Activated naive CD4-positive, alpha-beta T cell (primary cell): ENCODE measurements at places on chromosomes 11 and 22.

GRCh38 chr11:12989428-12990161, 19.5 kb upstream of the RASSF10 start:
- no peak for DNase-seq

DNA sequence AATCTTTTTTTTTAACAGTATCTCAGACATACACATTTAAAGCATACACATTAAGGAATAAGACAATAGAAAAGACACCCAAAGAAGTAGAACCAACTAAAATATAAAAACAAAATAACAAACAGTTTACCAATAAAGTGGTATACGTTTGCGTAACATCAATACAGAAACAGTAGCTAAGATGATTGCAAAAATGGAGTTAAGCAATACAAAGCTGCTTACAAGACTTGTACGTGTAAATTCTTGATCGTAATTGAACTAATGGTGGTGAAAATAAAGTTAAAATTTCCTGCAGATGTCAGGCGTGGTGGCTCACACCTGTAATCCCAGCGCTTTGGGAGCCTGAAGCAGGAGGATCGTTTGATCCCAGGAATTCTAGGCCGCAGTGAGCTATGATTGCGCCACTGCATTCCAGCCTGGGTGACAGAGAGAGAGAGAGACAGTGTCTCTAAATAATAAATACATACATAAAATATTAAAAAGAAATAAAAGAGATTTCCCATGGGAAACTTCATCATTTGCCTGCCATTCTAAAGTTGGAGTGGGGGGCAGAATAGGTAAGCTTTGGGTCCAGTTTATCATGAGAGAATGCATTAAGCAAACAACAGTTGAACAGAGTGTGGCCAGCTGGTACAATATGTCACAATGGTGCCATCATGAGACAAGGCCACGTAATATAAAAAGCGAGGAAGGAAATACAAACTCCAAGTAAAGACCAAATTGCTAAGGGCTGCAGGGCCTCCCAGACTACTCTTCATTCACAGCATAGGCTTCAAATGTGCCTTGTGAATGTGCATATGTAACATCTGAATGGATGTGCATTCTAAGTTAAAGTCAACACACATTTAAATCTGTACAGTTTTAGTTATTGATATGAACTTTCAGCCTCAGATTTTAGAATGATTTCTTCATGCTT, 38.9 kb upstream of the EED start:
- DNase-seq = no peak

DNA sequence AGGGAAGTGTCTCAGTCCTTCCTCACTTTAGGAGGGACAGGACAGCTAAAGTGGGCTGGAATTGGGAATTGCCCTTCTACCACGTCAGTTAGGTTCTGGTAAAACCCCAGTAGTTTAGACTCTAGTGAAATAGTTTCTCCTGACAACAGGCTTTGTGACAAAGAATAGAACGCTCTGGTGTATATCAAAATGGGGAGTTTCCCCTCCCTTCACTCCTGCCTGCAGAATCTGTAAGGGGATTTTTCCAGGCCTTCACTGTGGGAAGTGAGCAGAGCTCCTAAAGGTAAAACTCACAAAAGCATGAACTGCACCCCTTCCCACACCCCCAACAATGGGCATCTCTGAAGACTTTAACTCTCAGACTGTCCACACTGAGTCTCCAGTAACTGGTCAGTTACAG, 460.9 kb upstream of the LRRC4C start:
- DNase-seq = no peak

DNA sequence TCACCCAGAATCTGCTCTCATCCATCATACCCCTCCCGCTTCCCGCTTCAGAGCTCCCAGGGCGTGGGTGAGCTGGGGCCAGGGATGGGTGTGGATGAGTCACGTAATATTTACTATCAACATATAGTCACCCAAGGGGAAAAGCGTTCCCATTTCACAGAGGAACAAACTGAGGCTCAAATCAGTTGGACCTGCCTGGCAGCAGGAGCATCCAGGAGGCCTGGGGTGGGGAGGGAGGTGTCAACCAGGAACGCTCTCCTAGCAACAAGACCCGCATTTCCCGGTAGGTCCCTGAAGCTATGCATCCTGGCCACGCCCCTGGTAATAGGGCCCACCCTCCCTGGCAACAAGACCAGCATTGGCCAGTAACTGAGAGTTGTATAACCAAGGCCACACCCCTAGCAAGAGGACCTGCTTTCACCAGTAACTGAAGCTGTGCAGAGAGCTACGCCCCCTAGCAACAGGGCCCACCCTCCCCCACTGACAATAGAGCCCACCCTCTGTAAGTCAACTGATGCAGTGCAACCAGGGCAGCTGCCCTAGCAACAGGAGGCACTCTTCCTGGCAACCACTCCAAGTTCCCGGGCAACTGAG, 32.7 kb upstream of the TXNRD2 start:
- DNase-seq = no peak

- DNase-seq = no peak
Measured at GRCh38 chr22:19941365-19942082, at the start of the genes COMT and TXNRD2. TSS of gene COMT (plus strand) at chr22:19941772. CDS start at chr22:19962527, 20,755 bp downstream. TSS of gene TXNRD2 (minus strand) at chr22:19941818. CDS start at chr22:19941803, 15 bp downstream.

DNA sequence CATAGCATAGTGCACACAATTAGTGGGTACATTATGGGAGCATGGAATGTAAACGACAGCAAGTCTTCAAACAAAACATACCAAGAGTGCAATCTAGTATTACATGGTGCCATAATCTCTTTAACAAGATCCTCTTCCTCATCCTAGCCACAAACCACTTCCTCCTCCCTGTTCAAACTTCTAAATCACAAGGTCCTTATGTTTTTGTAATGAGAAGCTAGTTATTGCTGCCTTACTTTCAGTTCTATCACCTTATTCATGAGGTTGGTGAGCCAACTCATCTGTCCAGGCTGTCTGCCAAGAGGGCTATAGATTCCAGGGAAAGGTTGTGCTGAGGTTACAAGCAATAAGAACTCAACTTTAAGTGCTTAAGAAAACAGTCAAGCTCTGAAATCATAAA, 195.4 kb upstream of the ARHGAP20 start:
- DNase-seq = no peak

DNA sequence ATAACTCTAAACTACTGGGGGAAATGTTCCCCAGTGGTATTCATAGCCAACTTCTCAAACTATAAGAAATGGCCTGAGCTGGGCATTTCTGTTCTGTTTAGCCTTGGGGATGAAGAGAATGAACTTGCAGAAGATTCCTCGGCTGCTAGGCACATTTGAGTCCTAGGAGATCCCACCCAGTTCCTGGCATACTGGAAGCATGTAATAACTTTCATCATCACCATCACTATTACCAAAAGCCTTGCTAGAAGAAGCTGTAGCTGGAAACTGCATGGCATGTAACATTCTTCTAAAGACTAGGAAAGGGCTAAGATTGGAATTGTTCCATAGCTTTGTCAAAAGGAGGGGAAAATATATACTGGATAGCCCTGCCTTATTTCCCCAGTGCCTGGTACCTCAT, 40.1 kb upstream of the SLC1A2 start:
- DNase-seq = no peak

- DNase-seq = no peak
Measured at GRCh38 chr11:9565822-9566560, 7.5 kb upstream of the WEE1 start.
